Activated CD4-positive, alpha-beta T cell treated with anti-CD3 and anti-CD28 coated beads, Interleukin-2, amount 50 U/mL, for 1 hour (primary cell): ENCODE measurements at places on chromosomes 5 and 9.

- DNase-seq = no peak
Observed at GRCh38 chr9:120941046-120941770, 14.6 kb upstream of the TRAF1 start.

GRCh38 chr9:121884057-121884541, 209.0 kb downstream of the TTLL11 start:
- DNase-seq = no peak

GRCh38 chr5:96090215-96090614, 128.6 kb upstream of the ELL2 start:
- DNase-seq = no peak

- DNase-seq = no peak
Observed at GRCh38 chr5:14660833-14661232, 3.7 kb upstream of the OTULIN start.

DNA sequence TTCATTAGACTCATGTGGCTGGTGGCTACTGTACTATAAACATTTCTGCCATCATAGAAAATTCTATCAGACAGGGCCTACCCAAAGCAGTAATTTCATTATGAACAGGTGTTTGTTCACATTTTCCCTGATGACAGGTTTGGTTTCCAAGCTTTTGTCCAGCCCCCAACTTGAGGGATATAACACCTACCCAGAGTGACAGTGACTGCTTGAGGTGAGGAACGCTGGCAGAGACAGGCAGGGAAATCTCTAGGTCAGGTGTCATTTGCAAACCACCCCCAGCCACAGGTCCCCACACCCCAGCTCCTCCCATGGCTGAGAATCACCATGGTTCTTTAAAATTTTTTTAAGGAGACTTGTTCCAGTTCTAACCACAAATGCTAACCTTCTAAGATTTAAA, 25.5 kb downstream of the GOLM1 start:
- no peak for DNase-seq

GRCh38 chr5:112529525-112529924, 110.4 kb upstream of the EPB41L4A start:
- no peak for DNase-seq

DNA sequence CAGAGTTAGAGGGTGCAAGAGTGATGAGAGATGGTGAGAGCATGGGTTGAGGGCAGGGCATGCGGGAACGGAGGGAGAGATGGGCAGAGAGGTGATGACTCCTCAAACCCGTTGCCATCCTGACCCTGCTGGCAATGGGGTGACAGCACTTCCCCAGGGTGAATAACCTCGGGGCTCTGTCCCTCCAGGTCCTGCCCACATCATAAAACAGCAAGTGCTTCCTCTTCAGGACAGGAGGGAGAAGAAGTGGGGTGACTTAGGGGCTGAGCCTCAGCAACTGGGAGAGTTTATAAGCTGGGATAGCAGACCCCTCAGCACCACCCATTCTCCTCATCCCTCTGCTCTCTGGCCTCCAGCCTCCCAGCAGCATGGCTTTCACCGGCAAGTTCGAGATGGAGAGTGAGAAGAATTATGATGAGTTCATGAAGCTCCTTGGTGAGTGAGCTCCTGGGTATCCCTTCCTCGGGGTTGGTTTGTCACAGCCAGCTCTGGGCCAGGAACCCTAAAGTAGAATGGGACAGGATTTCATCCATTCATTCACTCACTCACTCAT, at the start of gene FABP6:
Gene FABP6 (plus strand): TSS at position 317 of the 553 bp plus-strand sequence. CDS start 52 bp downstream, at position 369.
- DNase-seq = no peak

GRCh38 chr5:53089481-53089991, 20.0 kb downstream of the MOCS2 start:
- DNase-seq = no peak

DNA sequence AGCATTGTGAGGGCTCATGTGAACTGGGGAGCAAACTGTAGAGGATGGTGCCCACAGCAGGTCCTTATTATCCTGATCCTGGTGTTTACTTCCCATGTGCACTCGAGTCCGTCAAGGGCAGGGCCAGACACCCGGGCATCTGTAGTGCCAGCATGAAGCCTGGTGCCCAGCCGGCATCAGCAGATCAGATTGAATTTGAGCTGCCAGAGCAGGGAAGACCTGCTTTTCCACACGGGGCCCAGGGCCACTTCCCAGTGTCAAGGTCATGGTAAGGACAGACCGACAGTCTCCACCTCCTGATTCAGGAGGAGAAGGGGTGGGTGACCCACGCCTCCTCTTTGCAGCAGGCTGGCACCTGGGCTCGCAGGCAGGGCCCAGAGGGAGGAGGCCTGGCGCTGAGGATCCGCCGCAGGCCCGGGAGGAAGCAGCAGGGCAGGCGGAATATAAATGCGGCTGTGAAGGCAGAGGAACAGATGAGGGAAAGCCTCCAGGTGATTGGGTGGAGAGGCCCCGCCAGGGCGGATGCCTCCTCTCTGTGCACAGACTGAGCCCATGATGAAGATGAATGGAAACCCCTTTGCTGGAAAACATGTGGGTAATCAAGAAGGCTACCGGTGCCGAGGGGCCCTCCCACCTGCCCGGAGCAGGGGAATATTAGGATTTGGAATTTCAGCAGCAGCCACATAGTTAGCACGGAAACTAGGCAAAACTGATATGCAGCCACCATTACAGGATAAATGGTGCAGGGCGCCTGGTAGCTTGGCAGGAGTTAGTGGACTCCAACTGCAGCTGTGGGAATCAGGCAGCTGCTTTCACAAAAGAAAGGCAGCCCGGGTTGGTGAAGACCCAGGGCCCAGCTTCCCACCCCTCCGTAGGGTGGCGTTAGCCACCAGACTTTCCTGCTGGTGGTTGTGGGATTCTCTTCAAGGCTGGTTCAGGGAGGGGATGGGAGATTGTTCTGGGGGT, 114.9 kb downstream of the GAPVD1 start:
- no peak for DNase-seq

DNA sequence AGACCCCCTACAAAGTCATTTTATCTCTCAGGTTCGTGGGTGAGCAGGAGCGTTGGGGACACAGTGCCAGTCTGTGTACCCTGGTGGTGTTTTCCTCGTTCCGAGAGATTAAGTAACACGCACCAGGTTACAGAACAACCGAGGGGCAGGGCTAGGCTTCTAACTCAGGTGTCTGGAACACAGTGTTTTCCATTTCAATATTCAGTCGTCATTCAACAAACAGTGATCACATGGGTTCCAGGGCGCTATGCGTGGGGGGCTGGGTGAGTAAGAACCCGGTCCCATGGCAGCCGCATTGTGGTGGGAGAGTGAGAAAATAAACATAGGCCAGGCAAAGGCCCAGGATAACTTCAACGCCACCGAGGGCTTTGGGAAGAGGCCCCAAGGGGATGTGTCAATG, 55.9 kb upstream of the RNU6ATAC start:
- DNase-seq = no peak

DNA sequence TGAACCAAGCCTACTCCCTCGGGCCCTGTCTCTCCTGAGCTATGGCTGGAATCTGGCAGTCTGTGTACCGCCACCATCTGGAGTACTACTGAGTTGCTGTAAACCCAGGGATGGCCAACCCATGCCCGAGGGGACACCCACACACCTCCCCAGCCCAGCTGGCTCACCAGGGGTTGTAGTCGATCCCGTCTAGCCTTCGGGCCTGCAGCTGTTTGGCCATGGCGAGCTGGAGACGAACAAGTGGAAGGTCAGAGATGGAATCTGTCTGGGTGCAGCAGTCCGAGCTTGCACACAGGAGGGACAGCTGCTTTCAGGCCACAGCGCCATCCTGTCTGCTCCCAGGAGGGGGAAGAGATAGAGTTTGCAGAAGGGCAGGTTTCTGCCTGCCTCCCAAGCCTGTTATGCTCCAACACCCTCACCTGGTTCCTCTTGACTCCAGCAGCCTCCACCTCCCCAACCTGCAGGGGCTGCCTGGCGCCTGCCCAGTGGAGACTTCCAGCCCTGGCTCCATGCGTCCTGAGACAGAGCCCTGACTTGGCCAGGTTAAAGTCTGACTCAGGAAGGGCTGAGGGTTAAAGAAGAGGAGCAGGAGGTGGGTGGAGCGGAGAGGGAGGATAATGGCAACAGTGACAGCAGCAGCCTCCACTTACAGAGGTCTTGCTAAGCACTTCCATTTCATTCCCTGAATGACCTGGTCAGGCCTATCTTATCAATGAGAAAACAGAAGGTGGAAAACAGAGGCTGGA, 15.8 kb upstream of the SPOUT1 start:
- DNase-seq = no peak

GRCh38 chr5:110751902-110752762, 13.3 kb downstream of the SLC25A46 start:
- no peak for DNase-seq

GRCh38 chr5:35781181-35781790, 75.4 kb upstream of the IL7R start:
- no peak for DNase-seq

DNA sequence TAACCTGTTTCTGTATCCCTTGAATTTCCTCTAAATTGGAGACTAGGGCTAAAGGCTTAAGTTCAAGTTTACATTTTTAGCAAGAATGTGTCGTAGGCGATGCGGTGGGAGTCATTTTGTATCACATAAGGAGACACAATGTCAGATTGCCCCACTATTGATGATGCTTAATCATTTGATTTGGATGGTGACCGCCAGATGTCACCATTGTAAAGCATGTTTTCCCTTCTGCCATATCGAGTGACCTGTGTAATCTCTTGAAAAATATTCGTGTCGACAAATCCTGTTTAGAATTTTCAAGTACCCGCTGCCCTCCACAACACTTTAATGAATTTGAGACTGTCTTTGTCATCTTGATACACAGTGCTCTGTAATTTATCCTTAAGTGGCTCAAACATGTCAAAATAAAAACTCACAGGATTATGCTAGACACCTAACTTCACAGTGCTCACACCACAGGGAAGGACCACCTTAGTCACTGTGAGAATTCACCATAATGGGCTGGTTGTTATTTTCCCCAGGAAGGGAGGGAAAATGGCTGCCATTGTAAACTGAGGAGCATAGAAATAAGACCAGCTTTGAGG, 34.5 kb upstream of the SLC46A2 start:
- DNase-seq = no peak

GRCh38 chr5:59678943-59679342, 214.6 kb downstream of the PDE4D start:
- no peak for DNase-seq

- DNase-seq = no peak
Observed at GRCh38 chr9:132978451-132979131, at the start of gene GFI1B. GFI1B (plus strand) TSS chr9:132978694; CDS start chr9:132986679, 7,985 bp downstream.
